ENCODE measurements at places on chromosomes 3 and 15.

- DNase-seq = no peak
Observed at GRCh38 chr3:74722211-74722610, 107.8 kb upstream of the CNTN3 start.

GRCh38 chr3:150697646-150698045, 6.1 kb downstream of the ERICH6 start:
- DNase-seq = no peak

DNA sequence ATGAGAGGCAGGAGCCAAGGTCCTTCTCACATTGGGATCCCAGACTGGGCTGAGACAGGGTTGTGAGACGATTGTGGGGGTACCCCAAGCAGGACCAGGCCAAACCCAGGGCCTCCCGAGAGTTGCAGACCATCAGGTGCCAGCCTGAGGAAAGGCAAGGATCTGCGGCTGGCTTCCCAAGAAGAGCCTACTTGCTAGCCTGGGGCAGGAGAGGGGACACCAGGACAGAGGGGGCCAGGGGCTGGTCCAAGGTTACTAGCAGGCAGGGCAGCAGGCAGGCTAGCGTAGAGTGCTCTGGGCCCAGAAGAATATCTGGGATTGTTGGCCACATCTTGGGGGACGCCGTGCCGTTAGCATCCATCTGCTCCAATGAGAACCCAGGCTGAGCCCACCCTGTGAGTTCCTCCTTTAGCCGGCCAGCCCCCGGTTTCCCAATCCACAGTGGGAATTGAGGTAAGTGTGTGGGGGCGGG, 546 bp downstream of the CISH start:
- DNase-seq = no peak

DNA sequence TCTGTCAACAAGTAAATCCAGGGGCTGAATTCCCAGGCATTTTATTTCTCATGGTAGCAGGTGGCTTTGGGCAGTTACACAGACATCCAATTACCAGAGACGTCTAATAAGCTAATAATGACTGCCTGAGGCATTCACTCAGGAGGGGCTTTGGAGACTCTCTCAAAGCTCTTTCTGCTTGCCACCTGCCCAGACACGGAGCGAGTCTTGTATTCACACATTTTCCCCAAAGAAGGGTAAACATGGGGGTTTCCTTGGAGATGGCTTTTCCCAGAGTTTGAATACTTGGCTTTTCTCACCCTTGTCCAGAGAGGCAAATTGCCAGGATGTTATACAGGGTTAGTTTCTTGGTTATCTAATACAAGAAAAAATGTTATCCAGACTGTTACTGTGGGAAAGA, 132.6 kb downstream of the DIPK2A start:
- DNase-seq = no peak

DNA sequence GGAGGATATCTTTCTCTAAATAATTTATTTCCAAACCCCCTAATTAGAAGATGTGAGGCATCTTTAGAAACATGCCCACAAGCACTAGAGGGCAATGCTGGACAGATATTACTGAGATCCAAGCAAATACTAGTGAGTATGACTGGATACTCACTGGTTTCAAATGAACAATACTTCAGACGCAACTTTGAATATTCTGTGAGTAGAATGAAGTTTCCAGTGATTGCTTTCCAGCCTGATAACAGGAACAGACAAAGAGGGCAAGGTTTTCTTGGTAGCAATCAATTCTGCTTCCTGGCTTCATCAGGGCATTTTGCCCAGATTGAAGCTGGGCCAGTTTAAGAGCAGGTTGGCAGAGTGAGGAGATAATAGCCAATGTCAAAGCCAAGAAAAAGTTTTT, 442.6 kb upstream of the PDZRN3 start:
- no peak for DNase-seq

GRCh38 chr3:148729476-148730055, 31.9 kb downstream of the AGTR1 start:
- no peak for DNase-seq

DNA sequence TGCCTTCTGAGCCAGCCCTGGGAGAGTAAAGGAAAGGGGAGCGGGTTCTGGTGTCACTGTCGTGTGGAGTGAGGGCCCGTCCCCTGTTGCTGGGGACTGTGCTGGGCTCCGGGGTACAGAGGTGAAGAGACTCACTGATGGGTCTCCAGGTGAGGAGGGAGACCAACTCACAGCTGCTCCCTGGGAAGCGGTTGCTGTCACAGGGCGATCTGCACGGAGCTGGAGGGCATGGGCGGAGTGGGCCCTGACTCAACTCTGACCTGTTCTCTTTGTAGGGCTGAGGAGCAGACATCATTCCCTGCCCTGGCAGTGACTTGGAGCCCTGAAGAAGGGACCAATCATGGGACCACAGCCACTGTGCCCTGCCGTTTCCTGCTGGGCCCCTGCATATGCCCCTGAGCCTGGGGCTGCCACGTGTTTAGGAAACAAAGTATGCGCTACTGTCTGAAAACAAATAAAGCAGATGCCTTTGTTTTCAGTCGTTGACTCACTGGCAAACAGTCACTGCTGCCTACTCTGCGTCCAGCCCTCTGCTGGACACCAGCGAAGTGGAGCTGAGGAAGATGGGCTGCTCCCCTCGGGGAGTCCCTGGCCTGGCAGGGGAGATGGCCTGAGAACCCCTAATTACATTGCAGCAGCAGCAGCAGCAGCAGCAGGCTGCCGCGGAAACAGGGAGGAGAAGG, 22.9 kb upstream of the PLXNA1 start:
- DNase-seq = no peak

DNA sequence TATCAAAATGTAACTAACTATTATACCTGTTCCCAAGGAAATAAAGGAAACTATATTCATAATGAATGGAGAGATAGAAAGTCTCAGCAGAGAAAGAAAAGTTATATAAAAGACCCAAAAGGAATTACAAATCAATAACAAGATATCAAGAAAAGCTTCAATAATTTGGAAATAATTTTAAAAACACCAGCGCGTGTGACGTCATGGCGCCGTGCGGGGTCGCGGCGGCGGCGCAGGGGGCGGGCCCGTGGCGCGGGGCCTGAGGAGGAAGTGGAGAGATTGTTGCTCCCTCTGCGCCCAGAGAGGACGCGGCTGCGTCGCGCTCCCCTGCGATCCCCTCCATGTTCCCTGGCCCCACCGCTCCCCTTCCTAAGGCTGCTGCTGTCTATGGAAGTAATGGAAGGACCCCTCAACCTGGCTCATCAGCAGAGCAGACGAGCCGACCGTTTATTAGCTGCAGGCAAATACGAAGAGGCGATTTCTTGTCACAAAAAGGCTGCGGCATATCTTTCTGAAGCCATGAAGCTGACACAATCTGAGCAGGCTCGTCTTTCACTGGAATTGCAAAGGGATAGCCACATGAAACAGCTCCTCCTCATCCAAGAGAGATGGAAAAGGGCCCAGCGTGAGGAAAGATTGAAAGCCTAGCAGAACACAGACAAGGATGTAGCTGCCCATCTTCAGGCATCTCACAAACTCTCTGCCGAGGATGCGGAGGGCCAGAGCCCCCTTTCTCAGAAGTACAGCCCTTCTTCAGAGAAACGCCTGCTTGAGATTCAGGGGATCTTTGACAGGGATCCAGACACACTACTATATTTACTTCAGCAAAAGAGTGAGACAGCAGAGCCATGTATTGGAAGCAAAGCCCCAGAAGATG, 4.1 kb downstream of the XCR1 start:
- no peak for DNase-seq

DNA sequence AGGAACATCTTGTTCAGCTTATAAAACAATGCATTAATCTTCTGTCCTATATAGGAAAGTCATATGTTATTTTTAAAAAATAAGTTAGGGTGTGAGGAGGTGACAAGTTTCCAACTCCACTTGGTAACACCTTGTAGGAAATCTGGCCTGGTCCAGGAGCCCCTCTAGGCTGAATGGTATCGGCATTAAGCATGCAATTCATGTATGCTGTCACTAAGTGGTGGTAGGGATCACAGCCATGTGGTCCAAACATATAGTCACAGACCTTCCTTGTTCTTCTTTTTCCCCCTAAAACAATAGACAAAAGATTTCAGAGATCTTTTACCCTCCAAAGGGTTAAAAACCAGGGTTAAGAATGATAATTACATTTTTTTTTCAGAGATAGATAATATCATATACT, 4.2 kb upstream of the APBA2 start:
- DNase-seq = no peak

DNA sequence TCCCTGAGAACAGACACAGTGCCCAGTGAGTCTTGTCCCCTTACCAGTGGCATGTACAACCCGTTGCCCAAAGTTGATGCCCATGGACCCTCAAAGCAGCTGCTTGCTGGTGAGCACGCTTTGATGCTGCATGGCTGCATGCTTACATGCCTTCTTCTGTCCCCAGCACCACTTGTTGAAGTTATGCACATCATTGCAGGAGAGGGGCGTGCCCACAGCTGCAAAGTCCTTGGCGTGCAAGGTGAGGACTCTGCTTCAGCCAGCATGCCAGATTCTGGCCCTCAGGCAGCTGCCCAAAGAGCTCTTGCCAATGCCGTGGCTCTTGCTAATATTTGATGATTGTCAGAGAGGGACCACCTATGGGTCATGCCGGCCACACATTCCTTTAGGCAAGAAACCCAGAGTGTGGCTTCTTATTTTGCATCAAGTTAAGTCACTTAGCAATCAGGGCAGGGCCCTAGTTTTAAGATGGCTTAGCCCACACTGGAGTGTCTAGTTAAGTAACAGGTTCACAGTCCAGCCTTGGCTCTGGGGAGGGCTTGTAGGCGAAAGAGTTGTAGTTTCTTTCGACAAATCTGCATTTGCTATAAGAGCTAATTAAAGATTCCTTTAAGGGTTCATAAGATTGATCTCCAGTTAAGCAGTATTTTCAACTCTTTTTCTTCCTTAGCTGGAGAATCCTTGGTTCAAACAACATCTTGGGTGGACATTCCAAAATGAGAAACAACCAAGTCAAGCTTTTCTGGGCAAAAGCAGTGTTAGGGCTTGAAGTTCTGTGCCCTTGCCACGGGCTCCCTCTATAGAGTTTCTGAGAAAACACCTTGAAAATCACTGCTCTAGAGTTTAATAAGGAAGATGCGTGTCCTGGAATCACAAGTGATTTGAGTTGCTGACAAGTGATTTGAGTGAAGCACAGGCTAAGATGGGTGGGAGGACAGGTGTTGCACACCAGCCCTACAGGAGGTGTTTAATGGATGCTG, 128.6 kb downstream of the SLCO3A1 start:
- no peak for DNase-seq

Data from stimulated activated CD4-positive, alpha-beta T cell treated with anti-CD3 and anti-CD28 coated beads, TNF-alpha, amount 100 ng/mL, for 4 hours (primary cell).